ENCODE measurements at places on chromosomes 3 and 15.

DNA sequence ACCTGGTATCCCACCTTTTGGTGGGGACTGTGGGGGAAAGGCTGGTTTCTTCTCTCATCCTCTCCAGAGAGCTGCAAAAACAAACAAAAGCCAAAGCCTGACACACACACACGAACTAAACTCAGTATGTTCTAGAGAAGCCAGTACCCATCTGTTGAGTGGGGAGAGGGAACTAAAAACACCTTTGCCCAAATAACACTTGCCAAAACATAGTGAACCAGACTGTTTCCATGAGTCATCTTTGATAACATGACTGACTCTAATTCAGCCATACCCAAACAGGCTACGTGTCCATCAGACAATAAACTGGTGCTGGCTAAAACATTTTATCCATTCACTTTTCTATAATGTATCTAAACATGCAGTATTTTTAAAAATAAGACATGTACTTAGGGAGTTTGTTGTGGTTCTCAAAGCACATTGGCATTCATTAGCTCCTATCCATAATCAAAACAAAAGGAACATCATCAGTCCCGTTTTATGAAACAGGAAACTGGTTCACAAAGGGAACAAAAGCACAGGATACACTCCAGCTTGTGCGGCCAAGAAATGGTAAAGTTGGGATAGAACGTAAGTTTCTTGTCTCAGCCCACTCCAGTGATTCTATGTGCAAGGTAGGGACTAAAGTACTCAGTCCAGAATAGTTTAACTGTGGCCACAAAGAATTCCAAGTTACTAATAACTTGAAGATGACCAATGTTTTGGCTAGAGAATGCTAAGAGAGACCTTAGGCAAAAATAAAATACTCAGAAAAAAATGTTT lies 16.1 kb downstream of the LYSMD2 start:
- ATAC-seq, result no peak

DNA sequence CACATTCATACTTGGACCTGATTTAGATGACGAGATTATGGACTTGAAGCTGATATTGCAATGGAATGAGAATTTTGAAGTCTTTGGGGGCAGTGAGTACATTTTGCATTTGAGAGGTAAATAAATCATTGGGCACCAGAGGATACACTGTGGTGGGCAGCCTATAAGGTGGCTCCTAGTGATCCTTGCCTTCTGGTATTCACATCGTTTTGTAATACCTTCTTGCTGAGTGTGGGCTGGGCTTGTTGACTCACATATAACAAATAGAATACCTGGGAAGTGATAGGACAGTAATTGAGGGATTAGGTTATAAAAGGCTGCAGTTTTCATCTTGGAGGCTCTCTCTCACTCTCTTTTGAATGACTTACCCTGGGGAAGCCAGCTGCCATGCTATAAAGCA lies 605.5 kb upstream of the KCNMB2 start:
- ATAC-seq, result no peak

- ATAC-seq, result no peak
These were observed 2.8 kb upstream of the CLDND1 start for GRCh38 chr3:98525494-98525893.

- ATAC-seq, result no peak
These were observed 13.8 kb downstream of the TLNRD1 start for GRCh38 chr15:81014446-81015093.

GRCh38 chr3:10121064-10121463 lies 5.6 kb downstream of the BRK1 start:
- no peak for ATAC-seq

DNA sequence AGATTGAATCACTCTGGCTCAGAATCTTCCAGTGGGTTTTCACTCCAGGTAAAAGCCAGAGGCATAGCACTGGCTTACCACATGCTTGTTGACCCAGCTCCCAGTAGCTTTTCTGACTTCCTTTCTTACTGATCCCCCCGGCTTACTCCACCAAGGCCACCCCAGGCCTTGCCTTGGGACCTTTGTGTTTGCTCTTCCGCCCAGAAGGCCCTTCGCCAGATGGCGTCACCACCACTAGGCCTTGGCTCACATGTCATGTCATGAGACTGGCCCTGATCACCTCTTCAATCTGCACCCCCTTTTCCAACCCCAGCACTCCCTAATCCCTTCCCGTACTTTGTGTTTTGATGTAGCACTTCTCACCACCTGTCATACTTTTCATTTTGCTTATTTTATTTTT lies 98.5 kb upstream of the UMPS start:
- no peak for ATAC-seq

GRCh38 chr15:59688423-59688781 lies 718 bp downstream of the BNIP2 start:
- ATAC-seq, result peak; percentile 46

DNA sequence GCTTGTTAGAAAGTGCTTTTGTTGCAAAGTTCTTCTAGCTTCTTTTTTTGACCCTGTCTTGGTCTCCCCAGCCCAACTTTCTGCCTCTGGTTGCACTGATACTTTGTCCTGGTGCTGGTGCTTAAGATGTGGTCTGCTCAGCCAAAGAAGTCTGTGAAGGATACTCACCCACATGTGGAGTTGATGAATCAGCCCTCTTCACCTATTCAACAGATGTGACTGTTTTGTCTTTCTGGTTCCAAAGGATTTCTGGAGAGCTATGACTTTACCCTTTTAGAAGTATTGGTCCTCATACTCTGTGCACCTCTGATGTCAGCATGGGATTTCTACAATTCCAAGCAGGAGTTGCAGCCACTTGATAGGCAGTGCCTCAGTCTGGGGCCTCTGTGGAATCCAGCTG lies 84.1 kb downstream of the PCCB start:
- ATAC-seq, result no peak

- no peak for ATAC-seq
These were observed 109.7 kb upstream of the TRIM42 start for GRCh38 chr3:140568131-140568530.

- ATAC-seq, result peak; percentile 57
These were observed 780 bp downstream of the TIPARP start for GRCh38 chr3:156674911-156675829.
